Cardiac muscle cell (in vitro differentiated cells and primary cell): ENCODE measurements at places on chromosomes 7 and 10. TPM values are rescaled to one million over a fixed set of nuclear protein-coding genes. Genes with fewer than 3 reads are reported as not detected.

The GDF10 gene
- 3.2 and 4.0 TPM in 2 replicates for total RNA-seq

The FGFR2 gene
- total RNA-seq: 47.1 and 50.6 TPM in 2 replicates

The UNC5B gene
- total RNA-seq: 112 and 172 TPM in 2 replicates

DNA sequence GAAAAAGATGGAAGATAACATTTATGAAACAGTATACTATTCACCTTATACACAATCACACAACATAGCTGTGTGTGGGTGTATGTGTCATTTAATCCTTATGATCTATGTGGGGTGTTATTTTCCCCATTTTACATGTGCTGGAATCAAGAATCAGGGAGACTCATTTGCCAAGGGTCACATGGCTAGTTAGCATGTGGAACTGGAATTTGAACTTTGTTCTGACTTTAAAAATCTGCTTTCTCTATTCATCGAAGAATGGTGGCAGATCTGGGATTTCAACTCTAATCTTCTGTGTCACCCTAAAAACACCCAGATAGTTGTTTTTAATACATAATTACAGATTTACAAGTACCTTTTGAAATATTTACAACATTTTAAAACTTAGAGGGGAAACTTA is 65.2 kb downstream of the ADAM22 start:
- no peak overlapping the region for H3K27ac ChIP-seq
- H3K36me3 ChIP-seq: no peaks in the 10 kb centered on the region
- DNase-seq: no peak
- no peaks in the 10 kb centered on the region for H3K4me1 ChIP-seq
- H3K27me3 ChIP-seq: no peaks in the 10 kb centered on the region
- no peak overlapping the region for H3K4me3 ChIP-seq

DNA sequence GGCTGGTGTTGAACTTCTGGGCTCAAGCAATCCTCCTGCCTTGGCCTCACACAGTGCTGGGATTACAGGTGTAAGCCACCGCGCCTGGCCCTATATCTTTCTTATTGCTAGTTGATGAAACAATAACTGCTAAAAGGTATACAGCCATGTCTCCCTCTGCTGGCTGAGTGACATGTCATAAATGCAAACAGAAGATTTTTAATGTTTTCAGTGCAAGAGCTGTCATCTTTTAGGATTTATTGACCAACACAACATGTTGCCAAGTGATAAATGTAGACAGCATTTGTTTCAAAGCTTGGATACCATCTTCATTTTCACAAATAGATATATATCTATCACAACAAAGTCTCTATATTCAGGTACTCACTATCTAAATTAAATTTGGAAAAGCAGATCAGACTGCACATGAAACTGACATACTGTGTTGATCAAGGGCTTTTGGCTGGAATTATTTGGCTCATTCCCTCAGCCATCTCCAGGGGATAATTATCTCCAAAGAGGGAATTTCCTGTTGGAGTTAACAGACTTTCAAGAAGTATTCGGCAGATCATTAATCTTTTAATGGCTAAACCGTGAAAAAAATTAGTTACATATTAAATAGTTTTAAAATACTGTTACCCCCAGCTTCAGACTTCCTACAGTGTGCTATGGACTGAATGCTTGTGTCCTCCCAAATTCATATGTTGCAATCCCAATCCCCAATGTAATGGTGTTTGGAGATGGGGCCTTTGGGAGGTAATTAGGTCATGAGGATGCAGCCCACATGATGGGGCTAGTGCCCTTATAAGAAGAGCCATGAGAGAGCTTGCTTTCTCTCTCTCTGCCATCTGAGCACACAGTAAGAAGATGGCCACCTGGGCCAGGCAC is 41.3 kb upstream of the SRPK2 start:
- H3K27me3 ChIP-seq: no peaks in the 10 kb centered on the region
- H3K36me3 ChIP-seq: no peaks in the 10 kb centered on the region

GRCh38 chr7:47195641-47196040 is 386.3 kb downstream of the TNS3 start:
- H3K4me1 ChIP-seq: no peaks in the 10 kb centered on the region
- no peaks in the 10 kb centered on the region for H3K36me3 ChIP-seq
- H3K27me3 ChIP-seq: no peaks in the 10 kb centered on the region
- no peak overlapping the region for H3K27ac ChIP-seq
- no peak overlapping the region for H3K4me3 ChIP-seq
- DNase-seq: no peak

GRCh38 chr10:25694206-25694933 is 239.7 kb upstream of the MYO3A start:
- H3K36me3 ChIP-seq: no peaks in the 10 kb centered on the region
- H3K27ac ChIP-seq: no peak overlapping the region
- H3K4me1 ChIP-seq: no peaks in the 10 kb centered on the region
- H3K27me3 ChIP-seq: no peaks in the 10 kb centered on the region
- H3K4me3 ChIP-seq: no peak overlapping the region

GRCh38 chr7:47536661-47537611 is 45.0 kb downstream of the TNS3 start:
- H3K27me3 ChIP-seq: peaks cover 39% of the 10 kb centered on the region
- DNase-seq: peak; percentile 68
- no peak overlapping the region for H3K27ac ChIP-seq
- no peaks in the 10 kb centered on the region for H3K4me1 ChIP-seq
- H3K36me3 ChIP-seq: no peaks in the 10 kb centered on the region
- H3K4me3 ChIP-seq: peak overlapping the region; percentile 22

GRCh38 chr10:78319841-78320240 is 286.2 kb downstream of the RPS24 start:
- H3K4me3 ChIP-seq: no peak overlapping the region
- no peak overlapping the region for H3K27ac ChIP-seq
- H3K27me3 ChIP-seq: no peaks in the 10 kb centered on the region
- H3K36me3 ChIP-seq: no peaks in the 10 kb centered on the region

DNA sequence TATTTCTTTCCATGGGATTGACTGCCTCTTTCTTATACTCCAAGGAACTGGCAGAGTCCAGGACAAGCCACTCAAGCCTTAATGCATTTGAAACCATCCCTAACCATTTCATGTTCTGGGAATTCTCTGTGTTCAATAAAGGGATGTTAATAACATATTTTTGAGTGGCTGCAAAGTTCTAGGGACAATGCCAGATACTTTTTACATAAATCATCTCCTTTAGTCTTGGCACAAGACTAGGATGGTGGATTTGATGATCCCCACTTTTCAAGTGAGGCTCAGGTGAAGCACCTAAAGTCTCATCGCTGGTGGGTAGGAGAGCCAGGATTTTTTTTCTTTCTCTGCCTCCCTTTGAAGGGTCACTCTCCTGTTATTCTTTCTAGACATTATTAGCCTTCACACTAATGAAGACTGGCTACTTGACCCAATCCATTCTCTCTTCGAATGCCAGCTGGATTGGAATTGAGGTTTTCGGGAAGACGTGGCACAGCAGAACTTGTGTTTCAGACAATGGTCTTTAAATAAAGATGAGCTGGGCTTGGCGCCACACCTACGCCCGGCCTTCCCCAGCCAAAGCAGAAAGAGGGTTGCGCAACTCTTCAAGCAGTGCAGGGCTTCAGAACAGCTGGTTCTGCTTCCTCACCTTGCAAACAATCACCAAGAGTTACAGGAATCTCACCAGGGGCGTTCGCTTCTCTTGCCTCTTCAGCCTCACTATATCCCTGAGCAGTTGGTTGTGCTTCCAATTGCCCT is 73.8 kb upstream of the BMPER start:
- no peak for DNase-seq
- H3K4me3 ChIP-seq: no peak overlapping the region
- H3K27ac ChIP-seq: no peak overlapping the region
- H3K4me1 ChIP-seq: no peaks in the 10 kb centered on the region
- H3K36me3 ChIP-seq: no peaks in the 10 kb centered on the region

GRCh38 chr7:107582875-107583274 is 2.8 kb downstream of the BCAP29 start:
- H3K4me3 ChIP-seq: no peak overlapping the region
- peaks cover 10% of the 10 kb centered on the region for H3K4me1 ChIP-seq
- H3K36me3 ChIP-seq: peaks cover 18% of the 10 kb centered on the region

DNA sequence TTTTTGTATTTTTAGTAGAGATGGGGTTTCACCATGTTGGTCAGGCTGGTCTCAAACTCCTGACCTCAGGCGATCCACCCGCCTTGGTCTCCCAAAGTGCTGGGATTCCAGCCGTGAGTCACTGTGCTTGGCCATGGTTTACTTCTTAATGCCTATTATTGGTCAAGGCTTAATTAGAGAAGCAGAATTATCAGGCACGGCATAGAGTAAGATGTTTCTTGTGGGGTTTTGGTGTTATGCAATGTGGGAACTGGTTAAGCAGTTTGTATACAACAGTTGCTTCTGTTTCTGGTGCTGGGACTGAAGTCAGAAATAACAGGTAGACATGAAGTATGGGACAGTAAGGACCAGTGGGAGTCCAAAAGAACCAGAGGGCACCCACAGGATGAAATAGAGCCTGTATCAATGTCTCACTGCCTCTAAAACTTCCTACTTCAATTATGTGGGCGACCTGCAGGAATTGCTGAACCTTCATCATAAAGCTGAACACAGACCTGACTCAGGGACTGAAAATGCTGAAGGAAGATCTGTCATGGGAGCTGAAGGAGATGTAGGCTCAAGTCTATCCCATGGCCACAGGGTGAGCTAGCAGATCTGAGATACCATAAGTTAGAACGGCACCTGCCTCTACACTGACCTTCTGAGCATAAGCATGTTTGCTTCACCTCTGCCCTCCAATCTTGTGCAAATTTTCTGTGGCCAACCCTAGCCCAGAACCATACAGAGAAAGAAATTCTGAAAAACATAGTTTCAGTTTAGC is 38.3 kb upstream of the VCL start:
- H3K4me3 ChIP-seq: no peak overlapping the region
- no peak overlapping the region for H3K27ac ChIP-seq
- no peaks in the 10 kb centered on the region for H3K27me3 ChIP-seq
- peaks cover 15% of the 10 kb centered on the region for H3K4me1 ChIP-seq
- no peaks in the 10 kb centered on the region for H3K36me3 ChIP-seq
- DNase-seq: no peak

GRCh38 chr7:100553032-100553431 is 14.0 kb downstream of the AGFG2 start:
- H3K27ac ChIP-seq: no peak overlapping the region
- H3K4me3 ChIP-seq: no peak overlapping the region
- no peaks in the 10 kb centered on the region for H3K4me1 ChIP-seq
- H3K27me3 ChIP-seq: no peaks in the 10 kb centered on the region
- DNase-seq: no peak

- DNase-seq: no peak
- H3K27me3 ChIP-seq: no peaks in the 10 kb centered on the region
- H3K4me1 ChIP-seq: peaks cover 25% of the 10 kb centered on the region
- no peak overlapping the region for H3K4me3 ChIP-seq
Measured at GRCh38 chr10:75761289-75761688, 329.9 kb downstream of the LRMDA start.

DNA sequence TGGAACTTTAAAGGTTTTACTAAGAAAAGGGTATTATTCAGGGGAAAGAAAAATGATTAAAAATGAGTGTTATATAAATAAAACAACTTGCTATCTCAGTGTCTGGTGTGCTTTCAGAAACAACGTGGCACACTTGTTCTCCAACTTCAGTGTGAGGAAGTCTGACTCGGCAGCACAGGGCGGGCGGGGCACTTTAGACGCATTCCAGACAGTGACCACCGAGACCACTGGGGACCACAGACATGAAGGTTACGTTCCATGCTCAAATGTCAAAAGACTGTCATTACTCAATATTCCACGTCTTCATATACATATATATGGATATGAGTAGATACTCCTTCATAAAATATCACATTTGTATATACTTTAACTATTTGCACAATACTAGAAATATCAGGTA is 87.0 kb downstream of the LARP4B start:
- no peaks in the 10 kb centered on the region for H3K27me3 ChIP-seq
- H3K4me1 ChIP-seq: no peaks in the 10 kb centered on the region
- no peak overlapping the region for H3K4me3 ChIP-seq

GRCh38 chr10:31961277-31962074 is 32.8 kb upstream of the ARHGAP12 start:
- DNase-seq: peak; percentile 25
- H3K4me1 ChIP-seq: no peaks in the 10 kb centered on the region
- H3K27ac ChIP-seq: no peak overlapping the region
- no peaks in the 10 kb centered on the region for H3K36me3 ChIP-seq
- no peak overlapping the region for H3K4me3 ChIP-seq

DNA sequence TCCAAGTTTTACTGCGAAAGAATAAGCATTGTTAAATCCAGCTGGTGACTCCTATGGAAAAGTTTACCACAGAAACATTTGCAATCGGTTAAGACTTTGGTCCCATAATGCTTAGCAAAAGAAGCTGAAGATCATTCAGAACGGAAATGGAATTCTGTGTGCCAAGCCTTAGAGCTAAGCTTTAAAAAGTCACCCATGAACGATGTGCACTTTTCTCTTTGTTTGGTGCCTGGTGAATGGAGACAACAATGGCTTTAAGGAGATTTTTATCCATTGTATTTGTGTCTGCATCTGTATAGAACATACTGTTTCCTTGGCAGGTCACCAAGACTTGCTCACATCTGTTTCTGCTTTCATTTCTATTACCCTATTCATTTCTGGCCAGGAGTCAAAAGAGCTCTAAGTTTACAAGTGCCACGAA is 26.3 kb upstream of the COL1A2 start:
- no peaks in the 10 kb centered on the region for H3K27me3 ChIP-seq
- no peaks in the 10 kb centered on the region for H3K36me3 ChIP-seq
- H3K27ac ChIP-seq: no peak overlapping the region
- no peak for DNase-seq

- H3K4me1 ChIP-seq: no peaks in the 10 kb centered on the region
- no peaks in the 10 kb centered on the region for H3K36me3 ChIP-seq
- no peaks in the 10 kb centered on the region for H3K27me3 ChIP-seq
- no peak overlapping the region for H3K4me3 ChIP-seq
Measured at GRCh38 chr7:113936982-113937381, 18.2 kb upstream of the PPP1R3A start.

GRCh38 chr10:16952080-16952479 is 134.9 kb upstream of the RSU1 start:
- no peak overlapping the region for H3K27ac ChIP-seq
- no peaks in the 10 kb centered on the region for H3K36me3 ChIP-seq
- no peaks in the 10 kb centered on the region for H3K27me3 ChIP-seq
- DNase-seq: no peak
- H3K4me1 ChIP-seq: peaks cover 17% of the 10 kb centered on the region

GRCh38 chr10:34288634-34289033 is 526.5 kb downstream of the PARD3 start:
- H3K4me1 ChIP-seq: peaks cover 6% of the 10 kb centered on the region
- H3K4me3 ChIP-seq: no peak overlapping the region
- H3K27ac ChIP-seq: no peak overlapping the region
- H3K36me3 ChIP-seq: no peaks in the 10 kb centered on the region
- peak; percentile 18 for DNase-seq

DNA sequence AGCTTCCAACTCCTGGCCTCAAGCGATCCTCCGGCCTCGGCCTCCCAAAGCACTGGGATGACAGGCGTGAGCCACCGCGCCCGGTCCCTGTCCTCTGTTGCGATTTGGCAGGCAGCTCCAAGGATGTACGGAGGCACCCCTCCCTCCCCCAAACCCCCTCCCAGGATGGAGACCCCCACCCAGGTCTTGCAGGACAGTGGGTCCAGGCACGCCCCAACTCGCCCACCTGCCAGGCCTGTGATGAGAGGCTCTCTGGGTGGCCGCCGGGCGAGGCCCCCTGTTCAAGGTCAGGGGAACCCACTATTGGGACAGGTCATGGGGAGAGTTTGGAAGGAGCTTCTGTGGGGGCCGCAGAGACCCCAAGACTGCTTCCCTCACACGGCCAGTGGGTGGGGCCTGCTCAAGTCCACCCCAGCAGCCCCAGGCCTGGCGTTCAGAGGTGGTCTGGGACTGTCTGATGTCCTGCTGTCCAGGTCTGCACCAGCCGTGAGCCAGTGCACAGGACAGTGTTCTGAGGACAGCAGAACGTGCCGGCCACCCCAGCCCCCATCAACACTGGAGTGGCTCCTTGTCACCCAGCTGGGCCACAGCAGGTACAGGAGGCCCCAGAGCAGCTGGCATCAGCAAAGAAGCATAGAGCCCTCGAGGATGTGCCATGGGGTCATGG is 2.5 kb downstream of the ADAP1 start:
- no peaks in the 10 kb centered on the region for H3K36me3 ChIP-seq
- no peak overlapping the region for H3K27ac ChIP-seq
- no peaks in the 10 kb centered on the region for H3K4me1 ChIP-seq
- H3K4me3 ChIP-seq: no peak overlapping the region
- peaks cover 34% of the 10 kb centered on the region for H3K27me3 ChIP-seq
